ENCODE measurements at places on chromosomes 16 and 17. TPM values are rescaled to one million over a fixed set of nuclear protein-coding genes. Genes with fewer than 3 reads are reported as not detected.

Gene PTX4
- 0.16 TPM for total RNA-seq

Gene ADORA2B
- total RNA-seq: 10.4 TPM

Gene SEPTIN12
- total RNA-seq: not detected

Gene PLA2G10
- not detected for total RNA-seq

Gene LPO
- not detected for total RNA-seq

Gene ZNF469
- total RNA-seq: 3.1 TPM
